Endothelial cell of umbilical vein (primary cell): ENCODE measurements at places on chromosomes 6 and 20.

DNA sequence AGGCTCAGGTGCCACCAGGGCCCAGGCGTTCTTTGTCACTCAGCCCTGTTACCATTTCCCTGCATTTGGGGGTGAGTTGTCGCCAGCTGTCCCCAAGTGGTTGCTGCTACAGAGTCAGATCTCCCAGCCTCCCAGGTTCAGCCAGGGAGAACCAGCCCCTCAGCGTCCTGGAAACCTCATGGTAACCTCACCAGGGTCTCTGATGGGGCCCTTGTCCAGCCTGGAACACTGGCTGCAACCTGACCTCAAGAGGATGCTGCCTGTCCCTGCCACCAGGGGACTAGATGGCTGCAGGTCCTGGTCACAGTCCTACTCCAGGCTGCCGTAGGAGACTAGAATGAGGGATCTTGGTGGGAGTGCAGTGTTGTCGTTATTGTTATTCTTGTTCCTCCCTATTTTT lies 228.3 kb upstream of the PDE10A start:
- no peak for DNase-seq

DNA sequence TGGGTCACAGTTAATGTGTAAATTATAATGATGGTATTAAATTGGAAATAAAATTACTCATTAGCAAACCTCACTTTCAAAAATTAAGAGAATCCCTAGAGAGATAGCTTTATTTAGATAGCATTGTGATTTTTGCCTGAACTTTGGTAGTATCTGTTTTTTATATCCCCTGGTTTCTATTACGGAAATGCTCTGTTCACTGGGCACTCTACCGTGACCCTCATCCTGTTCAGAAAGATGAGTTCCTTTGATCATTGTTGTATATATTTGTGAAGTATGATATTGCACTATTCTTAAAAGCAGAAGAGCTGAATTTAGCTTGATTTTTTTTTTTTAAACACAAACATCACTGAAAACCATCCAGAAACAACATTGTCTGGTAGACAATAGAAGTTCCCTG lies 1143.8 kb upstream of the MAP3K7 start:
- no peak for DNase-seq

GRCh38 chr6:93684339-93684738 lies 265.0 kb upstream of the EPHA7 start:
- no peak for DNase-seq

GRCh38 chr6:131568726-131569125 lies 4.3 kb upstream of the ARG1 start:
- no peak for DNase-seq
